ENCODE measurements at places on chromosomes 1 and 21.
A peak's percentile ranks its signal among the peaks of the same experiment; 100 is the strongest.

- peak; percentile 80 for DNase-seq
Measured at GRCh38 chr1:231211005-231211857, 29.8 kb upstream of the GNPAT start.

DNA sequence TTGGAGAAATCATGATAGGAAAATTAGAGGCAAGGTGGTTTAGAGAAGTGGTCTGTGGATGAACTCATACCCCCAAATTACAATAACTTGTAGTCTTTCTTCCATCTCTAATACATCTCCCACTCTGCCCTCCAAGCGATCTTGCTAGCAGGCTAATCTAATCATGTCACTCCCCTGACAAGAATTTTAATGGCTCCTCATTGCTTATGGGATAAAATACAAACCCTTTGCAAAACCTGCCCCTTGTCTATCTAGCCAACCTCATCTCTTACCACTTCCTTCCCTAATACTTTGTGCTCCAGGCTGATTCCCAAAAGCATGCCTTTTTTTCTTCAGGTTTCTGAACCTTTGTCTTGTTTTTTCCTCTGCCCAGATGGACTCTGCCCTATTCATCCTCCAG, 71.3 kb upstream of the LRRN2 start:
- DNase-seq: no peak

DNA sequence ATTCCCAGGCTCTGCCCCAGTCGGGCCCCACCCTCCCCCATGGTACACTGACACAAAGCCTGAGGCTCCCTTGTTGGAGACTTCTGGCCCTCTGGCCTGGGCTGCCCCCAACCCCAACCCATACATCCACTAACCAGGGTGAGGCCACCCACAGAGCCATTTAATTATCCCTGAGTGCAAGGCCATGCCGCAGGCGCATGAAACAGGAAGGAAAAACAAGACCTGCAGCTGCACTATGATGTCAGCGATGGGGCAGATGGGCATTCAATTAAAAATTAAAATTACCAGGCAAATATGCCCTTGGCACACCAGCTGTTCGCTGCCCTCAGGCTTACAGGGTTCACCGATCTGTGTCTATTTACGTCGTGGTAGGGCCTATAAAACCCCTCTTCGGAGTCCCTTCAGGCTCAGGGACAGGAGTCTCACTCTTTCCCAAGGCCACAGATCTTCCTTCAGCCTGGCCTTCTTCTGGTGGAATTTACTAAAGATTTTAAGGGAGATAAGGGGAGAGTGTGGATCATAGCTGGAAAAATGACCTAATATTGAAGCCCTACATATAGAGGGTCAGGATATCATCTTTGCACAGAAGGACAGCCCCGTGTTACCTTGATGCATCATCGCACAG, 29.6 kb upstream of the RGS16 start:
- peak; percentile 80 for DNase-seq

DNA sequence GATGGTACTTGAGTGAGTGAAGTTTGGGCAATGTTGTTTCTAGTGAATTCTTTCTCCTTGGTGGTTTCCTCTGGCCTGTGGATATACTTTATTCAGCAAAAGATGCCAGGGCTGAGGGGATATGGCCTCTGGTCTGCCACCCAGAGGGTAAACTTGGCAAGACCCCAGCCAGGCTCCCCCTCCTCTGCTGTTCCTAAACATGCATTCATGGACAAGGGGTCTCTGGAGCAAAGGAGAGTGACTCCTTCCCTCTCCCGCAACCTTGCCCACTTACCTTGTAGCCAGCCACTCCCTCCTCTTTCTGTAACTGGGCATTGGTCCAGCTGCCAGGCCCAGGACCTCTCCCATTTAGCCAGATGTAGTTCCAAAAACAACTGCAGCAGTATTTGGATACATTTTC, 43.8 kb downstream of the RUNX3 start:
- DNase-seq: no peak

DNA sequence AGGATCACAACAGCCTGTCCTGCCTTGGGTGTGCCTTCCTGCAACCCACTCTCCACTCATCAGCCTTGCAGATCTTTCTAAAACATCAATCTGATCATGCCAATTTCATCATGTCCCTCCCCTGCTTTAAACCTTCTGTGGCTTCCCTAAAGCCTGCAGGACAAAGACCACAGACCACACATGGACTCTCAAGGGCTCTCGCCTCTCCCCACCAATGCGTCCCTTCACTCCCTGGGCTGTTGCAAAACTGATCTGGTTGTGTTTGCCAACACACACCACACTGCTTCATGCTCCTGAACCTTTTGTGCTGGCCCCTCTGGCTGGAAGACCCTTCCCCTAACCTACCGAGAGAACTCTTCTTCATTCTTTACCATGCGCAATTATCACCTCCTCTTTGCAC, 72.4 kb downstream of the ITPKB start:
- DNase-seq: no peak

GRCh38 chr1:36367798-36368197, 17.9 kb downstream of the STK40 start:
- DNase-seq: peak; percentile 96

DNA sequence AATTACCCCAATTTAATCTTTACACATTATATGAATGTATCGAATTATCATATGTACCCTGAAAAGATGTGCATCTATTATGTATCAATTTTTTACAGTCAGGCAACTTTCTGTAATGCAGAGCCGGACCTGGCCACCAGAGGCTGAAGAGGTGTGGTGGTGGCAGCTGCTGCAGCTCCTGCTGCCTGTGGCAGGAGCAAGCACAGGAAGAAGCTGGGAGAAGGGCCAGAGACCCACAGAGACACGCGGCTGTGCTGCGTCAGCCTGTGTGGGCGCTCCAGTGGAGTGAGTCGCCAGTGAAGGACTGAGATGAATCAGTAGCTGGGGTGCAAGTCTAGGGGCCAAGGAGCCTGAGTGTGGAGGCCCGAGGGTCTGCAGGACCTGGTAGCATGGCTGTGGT, 74.3 kb upstream of the COG2 start:
- DNase-seq: peak; percentile 17

DNA sequence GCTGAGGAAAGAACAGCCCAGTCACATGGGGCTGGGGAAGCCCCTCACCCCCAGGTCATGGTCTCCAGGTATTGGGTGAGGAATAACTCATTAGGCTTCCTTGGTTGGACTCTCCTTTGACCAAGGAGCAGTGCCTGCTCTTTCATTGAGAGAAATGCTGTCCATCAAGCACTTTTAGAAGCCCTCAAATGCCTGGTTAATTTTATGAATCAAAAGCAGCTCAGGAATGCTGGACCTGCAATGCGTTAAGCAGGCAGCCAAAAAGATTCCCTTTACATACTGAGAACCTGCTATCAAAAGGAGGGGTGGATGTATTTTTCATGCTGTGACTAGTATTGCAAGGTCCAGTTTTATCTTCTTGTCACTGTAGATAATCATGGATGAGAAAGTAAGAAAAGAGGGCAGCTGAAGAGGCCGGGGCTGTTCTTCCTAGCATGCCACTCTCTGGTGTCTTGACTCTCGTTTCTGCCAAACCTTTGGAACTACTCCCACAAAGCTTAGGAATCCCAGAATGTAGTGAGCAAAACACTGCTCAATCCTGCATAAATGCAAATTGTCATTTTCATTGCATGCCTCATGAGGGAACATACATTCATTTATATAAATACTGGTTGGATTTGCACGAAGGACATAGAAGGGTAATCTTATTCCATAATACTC, 2.1 kb upstream of the CD58 start:
- no peak for DNase-seq

DNA sequence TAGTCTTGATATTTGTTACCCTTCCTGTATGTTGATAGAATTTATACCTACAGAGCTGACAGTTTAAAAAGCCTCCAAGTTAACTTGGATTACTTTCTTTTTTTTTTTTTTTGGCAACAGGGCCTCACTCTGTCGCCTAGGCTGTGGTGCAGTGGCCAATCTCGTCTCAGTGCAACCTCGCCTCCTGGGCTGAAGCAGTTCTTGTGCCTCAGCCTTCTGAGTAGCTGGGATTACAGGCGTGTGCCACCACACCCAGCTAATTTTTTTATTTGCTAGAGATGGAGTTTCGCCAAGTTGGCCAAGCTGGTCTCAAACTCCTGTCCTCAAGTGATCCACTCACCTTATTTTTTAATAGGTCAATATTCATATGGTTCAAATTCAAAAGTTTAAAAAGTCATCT, 32.7 kb downstream of the WDTC1 start:
- no peak for DNase-seq

DNA sequence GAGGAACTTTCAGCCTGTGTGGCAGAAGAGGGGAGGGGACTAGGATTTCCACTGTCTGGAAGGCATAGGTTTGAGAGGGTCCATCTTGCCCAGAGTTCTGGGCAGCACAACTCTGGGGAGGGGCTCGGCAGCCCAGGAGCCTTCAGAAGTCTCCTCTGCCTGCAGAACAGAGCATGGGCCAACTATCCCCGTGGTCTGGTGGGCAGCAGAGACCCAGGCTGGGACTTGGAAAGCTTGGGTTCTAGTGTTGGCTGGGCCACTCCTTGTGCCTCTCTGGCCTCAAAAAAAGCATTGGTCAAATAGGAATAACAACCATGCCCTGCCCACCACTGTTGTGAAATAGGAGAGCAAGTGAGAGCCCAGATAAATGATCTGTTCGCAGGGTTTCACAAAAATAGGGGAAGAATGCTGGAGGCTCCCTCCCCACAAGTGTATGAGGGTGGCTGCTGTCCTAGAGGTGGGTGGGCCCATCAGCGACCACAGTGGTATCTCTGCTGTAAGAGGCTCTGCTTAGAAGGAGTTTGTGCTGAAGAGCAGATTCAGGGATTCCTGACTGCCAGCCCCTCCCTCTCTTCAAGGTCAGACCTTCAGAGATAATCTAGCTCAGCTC, 8.9 kb downstream of the EPHA10 start:
- no peak for DNase-seq

- no peak for DNase-seq
Measured at GRCh38 chr1:206508956-206509355, 1.6 kb downstream of the RASSF5 start.

DNA sequence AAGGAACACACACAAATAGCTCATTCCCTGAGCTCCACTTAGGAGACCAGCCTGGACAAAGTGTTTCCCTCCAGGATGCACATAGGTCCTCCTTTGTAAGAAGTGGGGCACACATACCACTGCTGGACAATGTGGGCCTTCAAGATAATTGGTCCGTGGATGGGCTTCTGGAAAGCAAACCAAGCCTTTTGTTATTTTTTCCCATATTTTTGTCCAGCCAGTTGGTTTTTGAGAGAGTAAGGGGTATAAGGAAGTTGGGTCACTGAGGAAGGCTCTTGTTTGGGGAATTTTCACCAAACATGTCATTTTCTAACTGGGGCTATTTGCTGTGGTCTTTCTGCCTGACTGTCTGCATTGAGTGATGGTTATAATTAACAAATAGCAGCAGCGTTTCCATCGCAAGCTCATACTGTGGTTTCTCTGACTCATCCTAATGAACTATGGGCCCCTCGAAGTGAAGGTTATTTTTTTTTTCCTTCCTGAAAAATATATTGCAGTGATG, 306.3 kb upstream of the DUSP10 start:
- no peak for DNase-seq

DNA sequence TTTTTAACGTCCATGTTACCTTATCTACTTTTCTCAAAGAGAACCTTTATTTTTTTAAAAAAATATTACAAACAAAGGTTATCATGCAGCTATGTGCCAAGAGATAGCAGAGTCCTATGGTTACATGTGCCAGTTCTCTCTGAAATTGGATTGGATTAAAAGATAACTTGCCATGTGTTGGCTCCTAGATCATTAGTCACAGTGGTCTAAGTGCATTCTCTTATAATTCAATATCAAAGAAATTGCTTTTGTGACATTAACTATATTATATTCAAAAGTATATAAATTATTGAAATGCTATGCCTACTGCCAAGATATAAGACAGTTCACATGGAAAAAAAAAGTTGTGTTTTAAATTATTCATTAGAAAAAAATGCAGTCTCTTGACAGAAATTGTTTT, 494.2 kb downstream of the NEGR1 start:
- DNase-seq: no peak

DNA sequence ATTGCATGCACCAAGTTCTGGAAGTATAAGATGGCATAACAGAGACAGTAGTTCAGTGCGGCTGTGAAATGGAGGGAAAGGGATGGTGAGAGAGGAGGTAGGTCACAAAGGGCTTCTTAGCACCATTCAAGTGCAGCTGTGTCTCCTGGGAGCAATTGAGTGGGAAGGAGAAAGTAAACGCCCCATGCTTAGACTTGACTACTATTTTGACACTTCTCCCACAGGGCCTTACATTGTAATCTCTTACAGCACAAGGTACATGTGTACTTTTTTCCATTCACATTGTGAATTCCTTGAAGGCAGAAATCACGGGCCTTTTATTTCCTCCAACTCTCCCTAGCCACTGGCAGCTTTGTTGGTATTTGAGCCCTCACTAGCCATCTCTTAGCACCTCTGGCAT, 239.6 kb upstream of the FOXD3 start:
- no peak for DNase-seq

- no peak for DNase-seq
Measured at GRCh38 chr1:229295745-229296144, 24.8 kb downstream of the RAB4A start.

- DNase-seq: no peak
Measured at GRCh38 chr1:11670747-11671146, 6.7 kb downstream of the FBXO6 start.

DNA sequence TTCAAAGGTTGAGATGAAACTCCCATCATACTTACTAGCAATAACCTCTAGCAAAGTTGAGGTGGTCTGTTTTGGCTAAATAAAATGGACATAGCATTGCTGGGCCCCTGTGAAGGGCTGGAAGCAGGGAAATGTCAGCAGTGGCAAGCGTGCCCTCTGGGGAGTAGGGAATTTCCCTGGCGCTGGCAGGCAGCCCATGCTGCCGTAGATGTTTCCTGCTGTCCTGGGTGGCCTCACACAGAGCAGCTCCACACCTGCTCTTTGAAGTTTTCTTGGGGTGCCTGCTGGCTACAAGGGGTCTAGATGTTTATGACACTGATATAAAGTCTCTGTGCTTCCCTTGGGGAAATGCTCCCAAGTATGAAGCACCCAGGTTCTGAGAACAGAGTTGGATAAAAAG, 30.2 kb downstream of the ADARB1 start:
- no peak for DNase-seq

DNA sequence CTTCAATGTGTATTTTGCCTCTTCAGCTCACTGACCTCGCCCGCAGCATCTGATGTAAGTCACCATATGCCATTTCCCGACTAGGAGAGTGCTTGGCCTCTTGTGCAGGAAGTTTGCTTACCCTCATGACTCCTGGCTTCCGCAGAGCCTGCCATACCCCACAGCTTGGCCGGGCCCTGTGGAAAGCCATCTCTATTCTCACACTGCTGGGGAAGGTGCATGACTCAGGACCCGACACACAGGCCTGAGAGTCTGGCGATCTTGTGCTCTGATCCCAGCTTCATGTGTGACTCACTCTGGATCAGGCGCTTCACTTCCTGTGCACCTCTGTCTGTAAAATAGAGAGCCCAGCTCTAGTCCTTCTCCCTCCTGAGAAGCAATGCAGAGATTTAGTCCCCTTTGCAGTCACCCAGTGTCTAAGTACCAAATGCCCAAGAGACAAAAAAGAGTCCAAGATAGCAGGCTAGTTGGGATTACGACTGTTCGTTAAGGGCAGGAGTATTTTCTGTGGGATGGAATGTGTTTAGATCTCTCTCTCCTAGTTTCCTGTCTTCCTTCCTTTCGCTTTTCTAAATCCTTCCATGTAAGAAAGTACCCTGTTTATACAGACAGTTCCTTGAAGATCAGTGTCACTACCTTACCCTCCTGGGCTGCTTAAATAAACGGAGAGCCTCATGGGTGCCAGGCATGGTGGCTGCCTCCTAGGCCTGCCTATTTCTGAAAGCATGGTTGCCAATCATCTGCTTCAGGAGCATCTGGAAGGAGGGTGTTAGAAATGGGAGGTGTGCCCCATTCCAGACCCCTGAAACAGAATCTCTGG, 62.8 kb upstream of the KIF26B start:
- no peak for DNase-seq

- no peak for DNase-seq
Measured at GRCh38 chr1:9826616-9827015, 2.9 kb upstream of the CLSTN1 start.
